ENCODE measurements at places on chromosomes 1 and 21. TPM values are rescaled to one million over a fixed set of nuclear protein-coding genes. Genes with fewer than 3 reads are reported as not detected.

PTGER3 gene
- under 0.01 TPM for total RNA-seq

LCE6A gene
- total RNA-seq = not detected

PKP1 gene
- total RNA-seq = 0.18 TPM

RHD gene
- 0.28 TPM for total RNA-seq

CNTN2 gene
- total RNA-seq = 0.28 TPM

CELSR2 gene
- total RNA-seq = 1.3 TPM

CR1L gene
- not detected for total RNA-seq

SPATA6 gene
- total RNA-seq = 2.2 TPM

OR2L2 gene
- not detected for total RNA-seq

OR2L3 gene
- total RNA-seq = not detected

SLC35F3 gene
- under 0.01 TPM for total RNA-seq

TFF2 gene
- total RNA-seq = not detected

GIPC2 gene
- total RNA-seq = 0.28 TPM

LMOD1 gene
- total RNA-seq = 53.2 TPM

Data from IMR-90 (cell line).